ENCODE measurements at places on chromosomes 3 and 15. TPM values are rescaled to one million over a fixed set of nuclear protein-coding genes. Genes with fewer than 3 reads are reported as not detected.

DNA sequence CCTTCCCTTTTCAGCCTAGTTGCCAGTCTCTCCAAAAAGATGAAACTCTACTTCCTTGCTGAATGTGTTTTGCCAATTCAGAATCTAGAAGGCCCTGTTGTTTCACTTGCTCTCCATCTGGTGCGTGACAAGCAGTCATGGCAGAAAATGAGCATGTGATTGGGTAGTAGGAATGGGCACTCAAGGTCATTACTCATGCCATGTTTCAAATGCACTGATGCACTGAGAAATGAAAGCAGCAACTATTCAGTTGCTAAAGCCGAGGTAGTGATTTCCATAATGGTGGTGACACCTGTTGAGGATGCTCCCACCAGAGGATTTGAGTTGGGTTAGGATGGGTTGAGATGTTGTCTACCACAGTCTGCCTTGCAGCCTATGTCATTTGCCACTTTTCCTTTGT lies 12.7 kb downstream of the ZBTB38 start:
- H3K4me3 ChIP-seq = no peak overlapping the region
- H3K36me3 ChIP-seq = peaks cover 3% of the 10 kb centered on the region
- H3K27me3 ChIP-seq = no peaks in the 10 kb centered on the region
- peaks cover 51% of the 10 kb centered on the region for H3K4me1 ChIP-seq
- DNase-seq = no peak

- DNase-seq = no peak
- H3K27ac ChIP-seq = no peak overlapping the region
- H3K27me3 ChIP-seq = peaks cover 3% of the 10 kb centered on the region
- H3K4me3 ChIP-seq = no peak overlapping the region
These were observed 108.7 kb upstream of the ALDH1A3 start for GRCh38 chr15:100770661-100771584.

GRCh38 chr3:149252272-149252671 lies 30.6 kb upstream of the CP start:
- H3K4me1 ChIP-seq = peaks cover 8% of the 10 kb centered on the region
- H3K36me3 ChIP-seq = no peaks in the 10 kb centered on the region
- DNase-seq = no peak

GRCh38 chr3:42269647-42270046 lies 3.7 kb upstream of the CCK start:
- no peak for DNase-seq
- H3K27ac ChIP-seq = no peak overlapping the region
- peaks cover under 1% of the 10 kb centered on the region for H3K4me1 ChIP-seq
- H3K27me3 ChIP-seq = peaks cover 48% of the 10 kb centered on the region

GRCh38 chr3:61929617-61930016 lies 368.2 kb downstream of the PTPRG start:
- H3K4me3 ChIP-seq = no peak overlapping the region
- DNase-seq = no peak
- no peaks in the 10 kb centered on the region for H3K36me3 ChIP-seq

Gene ARGFX
- not detected for total RNA-seq

- no peak overlapping the region for H3K4me3 ChIP-seq
- H3K27me3 ChIP-seq = peaks cover 6% of the 10 kb centered on the region
- no peaks in the 10 kb centered on the region for H3K4me1 ChIP-seq
- DNase-seq = no peak
- no peaks in the 10 kb centered on the region for H3K36me3 ChIP-seq
These were observed 460.1 kb downstream of the CNTN4 start for GRCh38 chr3:2558796-2559195.

GRCh38 chr3:73536336-73536895 lies 88.3 kb downstream of the PDZRN3 start:
- no peak for DNase-seq
- H3K27me3 ChIP-seq = no peaks in the 10 kb centered on the region
- H3K4me1 ChIP-seq = no peaks in the 10 kb centered on the region
- H3K4me3 ChIP-seq = no peak overlapping the region
- H3K27ac ChIP-seq = no peak overlapping the region

Gene P2RY1
- total RNA-seq = 0.17 TPM

DNA sequence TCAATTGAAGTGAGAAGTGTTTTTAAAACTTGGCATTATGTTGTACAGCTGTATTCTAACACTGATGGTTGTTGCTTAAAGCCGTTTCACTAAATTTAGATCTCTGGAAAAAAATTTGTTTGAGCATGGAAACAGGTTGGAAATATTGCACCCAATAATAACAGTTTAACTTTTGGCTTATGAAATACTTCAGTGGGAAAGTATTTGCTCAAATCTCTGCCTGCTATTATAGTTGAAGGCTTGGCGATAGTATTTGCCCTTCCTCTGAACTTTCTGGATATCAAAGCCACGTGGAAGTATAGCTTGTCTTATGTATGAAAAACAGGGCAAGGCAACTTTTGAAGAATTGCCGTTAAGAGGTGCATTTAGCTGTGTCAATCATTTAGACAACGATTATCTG lies 270.3 kb upstream of the LRRFIP2 start:
- no peaks in the 10 kb centered on the region for H3K36me3 ChIP-seq
- no peaks in the 10 kb centered on the region for H3K4me1 ChIP-seq
- no peak overlapping the region for H3K4me3 ChIP-seq
- peaks cover 24% of the 10 kb centered on the region for H3K27me3 ChIP-seq
- H3K27ac ChIP-seq = no peak overlapping the region
- DNase-seq = no peak

DNA sequence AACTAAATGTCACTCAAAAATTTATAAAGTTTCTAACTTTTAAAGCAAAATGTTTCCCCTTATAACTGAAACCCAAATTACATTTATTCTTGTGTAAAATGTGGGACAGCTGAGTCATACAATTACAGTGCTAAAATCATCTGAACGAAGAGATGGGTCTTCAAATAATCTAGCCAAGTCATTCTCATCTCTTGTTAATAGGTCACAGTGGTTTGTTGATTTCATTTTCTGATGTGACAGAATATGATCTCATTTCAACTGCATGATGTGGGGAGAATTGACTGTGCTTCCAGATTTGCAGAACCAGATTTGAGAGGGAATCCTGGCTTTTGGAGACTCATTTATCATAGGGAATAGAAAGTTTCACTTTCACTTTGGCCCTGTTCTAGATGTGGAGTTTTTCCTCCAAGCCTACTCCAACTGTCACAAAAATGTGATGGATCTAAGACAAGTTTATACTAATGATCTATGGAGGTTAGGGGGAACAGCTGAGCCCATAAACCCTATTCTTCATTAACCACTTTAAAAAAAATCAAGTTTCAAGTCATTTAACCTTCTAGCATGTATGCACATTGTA lies 685.0 kb downstream of the PDCD6IP start:
- no peaks in the 10 kb centered on the region for H3K27me3 ChIP-seq
- no peak overlapping the region for H3K4me3 ChIP-seq
- H3K36me3 ChIP-seq = no peaks in the 10 kb centered on the region
- DNase-seq = no peak
- H3K27ac ChIP-seq = no peak overlapping the region

Gene ZPLD1
- total RNA-seq = not detected

DNA sequence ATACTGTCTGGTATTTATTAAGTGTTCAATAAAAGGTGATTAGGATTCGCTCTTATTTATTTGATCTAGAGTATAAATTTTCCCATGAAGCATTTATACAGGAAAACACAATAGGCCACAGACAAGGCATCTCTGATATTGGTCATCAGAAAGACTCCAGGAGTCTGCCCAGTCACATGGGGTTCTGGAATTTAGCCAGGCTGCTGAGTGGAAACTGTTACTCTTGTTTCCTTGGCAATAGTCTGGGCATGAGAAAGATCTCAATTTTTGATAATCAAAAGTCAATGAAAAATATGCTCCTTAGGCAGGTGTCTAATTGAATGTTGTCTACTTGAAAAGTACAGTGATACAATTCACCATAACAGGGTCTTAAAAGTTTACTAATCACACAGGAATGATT lies 161.2 kb downstream of the FRMD5 start:
- no peak overlapping the region for H3K4me3 ChIP-seq
- no peaks in the 10 kb centered on the region for H3K36me3 ChIP-seq
- no peak overlapping the region for H3K27ac ChIP-seq
- no peak for DNase-seq
- H3K4me1 ChIP-seq = peaks cover 3% of the 10 kb centered on the region
- peaks cover 17% of the 10 kb centered on the region for H3K27me3 ChIP-seq

Gene SENP8
- total RNA-seq = 2.5 TPM

- H3K27me3 ChIP-seq = peaks cover 6% of the 10 kb centered on the region
- DNase-seq = no peak
- H3K4me1 ChIP-seq = no peaks in the 10 kb centered on the region
- H3K27ac ChIP-seq = no peak overlapping the region
These were observed 84.3 kb upstream of the ABI3BP start for GRCh38 chr3:101077361-101078011.
